CD14-positive monocyte (primary cell): ENCODE measurements at places on chromosomes 2 and 18.

DNA sequence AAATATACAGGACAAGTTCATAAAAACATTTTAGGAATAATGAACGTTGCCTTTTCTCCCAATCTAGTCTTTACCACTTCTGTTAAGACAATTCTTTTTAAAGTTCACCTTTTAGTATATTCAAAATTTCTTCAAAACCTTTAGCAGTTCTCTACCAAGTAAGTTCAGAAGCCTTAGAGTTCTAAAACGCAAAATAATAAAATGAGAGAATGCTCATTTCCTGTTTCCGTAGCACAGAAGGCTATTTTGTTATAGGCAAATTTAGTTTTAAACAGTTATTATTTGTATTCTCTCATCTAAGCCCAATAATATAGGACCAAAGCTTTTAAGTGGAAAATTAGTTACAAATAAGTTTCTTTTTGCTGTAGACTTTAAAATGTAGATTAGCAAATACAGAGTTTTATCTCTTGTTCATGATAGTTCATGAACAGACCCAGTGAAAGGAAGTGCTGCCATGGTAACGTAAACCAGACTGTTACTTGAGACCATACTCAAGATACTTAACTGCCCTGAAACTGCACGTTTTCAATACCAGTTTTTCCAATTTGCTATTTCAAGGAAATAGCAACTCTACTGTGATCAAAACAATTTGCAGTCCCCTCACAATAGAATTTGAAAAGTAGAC lies 173.1 kb upstream of the STON1 start:
- DNase-seq, result no peak

DNA sequence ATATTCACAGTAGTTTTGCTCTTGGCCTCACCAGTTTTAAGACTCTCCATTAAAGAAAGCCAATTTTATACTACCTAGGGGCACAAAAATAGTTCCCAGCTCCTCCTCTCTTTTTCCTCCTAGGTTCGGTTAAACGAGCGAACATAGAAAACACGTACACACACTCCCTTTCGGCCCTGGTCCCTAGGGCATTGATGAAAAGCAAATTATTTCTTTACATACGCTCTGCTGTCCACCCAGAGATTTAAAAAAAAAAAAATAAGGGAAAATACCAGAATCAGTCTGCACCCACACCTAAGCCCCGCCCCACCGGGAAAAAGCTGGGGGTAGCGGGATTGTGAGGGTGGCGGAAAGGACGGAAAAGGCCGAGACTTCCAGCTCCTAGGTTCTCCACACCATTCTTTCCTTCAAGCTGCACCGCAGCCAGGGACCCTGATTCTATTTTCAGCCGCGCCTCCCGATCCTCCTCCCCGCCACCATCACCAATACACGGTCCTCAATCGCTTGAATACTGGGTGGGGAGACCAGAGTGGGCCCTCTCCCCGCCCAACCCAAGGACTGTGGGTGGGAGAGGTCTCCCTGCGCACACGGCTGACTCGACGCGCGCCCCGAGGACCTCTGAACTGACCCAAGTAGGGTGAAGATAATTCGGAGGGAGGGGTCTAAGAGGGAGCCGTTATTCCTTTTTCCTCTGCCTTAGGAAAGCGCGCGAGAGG lies 769 bp downstream of the ATF2 start:
- no peak for DNase-seq

DNA sequence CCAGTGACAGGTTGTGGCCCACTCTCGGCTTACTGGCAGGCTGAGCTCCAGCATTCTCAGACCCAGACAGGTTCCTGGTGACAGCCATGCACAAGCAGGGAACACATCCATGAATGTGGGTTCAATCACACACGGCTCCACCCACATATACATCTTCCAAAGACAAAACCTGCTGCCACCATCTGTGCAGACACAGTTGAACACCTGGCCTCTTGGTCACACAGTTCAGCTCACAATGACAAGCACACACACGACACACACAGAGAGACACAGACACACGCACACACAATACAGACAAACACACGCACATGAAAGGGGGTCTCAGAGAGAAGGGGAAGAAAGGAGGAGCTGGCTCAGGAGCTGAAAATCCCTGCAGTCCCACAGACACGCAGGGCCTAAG lies 32.1 kb upstream of the PTMA start:
- no peak for DNase-seq

DNA sequence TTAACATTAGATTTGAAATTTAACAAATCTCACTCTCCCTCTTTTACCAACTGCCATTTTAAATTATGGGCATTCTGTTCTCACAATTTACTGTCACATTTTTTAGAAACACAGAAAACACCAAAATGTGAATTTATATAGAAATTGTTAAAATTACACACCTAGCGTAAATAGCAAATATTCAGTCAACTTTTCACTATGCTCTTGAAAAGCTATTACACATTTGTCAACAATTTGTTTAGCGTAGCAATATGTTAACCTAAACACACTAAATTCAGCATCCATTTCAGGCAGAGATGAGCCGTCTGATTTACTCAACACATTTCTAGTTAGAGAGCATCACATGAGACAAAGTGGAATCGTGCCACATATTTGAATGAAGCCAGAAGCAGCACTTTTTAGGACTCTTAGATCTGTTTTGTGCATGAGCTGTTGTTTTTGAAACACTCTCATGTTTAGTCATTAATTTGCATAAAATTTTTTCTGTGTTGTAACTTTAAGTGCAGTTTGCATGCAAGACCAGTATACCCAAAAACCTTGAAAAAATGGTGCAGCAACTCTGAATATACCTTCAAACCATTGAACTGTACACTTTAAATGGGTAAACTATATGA lies 8.2 kb downstream of the TTC32 start:
- no peak for DNase-seq

DNA sequence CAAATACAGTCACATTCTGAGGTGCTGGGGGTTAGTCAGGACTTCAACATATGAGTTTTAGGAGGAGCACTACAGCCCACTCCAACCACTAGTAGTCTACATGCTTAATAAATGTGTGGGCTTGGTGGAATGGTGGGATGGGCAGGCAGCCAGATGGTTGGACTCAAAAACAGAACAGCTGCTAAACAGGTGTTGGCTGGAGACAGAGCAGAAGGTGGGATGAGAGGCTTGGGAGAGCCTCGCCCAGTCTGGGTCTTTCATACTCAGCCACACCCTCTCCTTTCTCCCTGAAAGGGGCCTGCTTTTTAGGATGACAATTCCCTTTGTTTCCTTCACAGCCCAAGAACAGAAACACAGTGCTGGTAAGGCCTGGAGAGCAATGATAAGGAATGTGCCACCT lies 143.9 kb upstream of the KLHL29 start:
- DNase-seq, result no peak

- DNase-seq, result no peak
Observed at GRCh38 chr2:144681389-144681788, 161.5 kb upstream of the ZEB2 start.

DNA sequence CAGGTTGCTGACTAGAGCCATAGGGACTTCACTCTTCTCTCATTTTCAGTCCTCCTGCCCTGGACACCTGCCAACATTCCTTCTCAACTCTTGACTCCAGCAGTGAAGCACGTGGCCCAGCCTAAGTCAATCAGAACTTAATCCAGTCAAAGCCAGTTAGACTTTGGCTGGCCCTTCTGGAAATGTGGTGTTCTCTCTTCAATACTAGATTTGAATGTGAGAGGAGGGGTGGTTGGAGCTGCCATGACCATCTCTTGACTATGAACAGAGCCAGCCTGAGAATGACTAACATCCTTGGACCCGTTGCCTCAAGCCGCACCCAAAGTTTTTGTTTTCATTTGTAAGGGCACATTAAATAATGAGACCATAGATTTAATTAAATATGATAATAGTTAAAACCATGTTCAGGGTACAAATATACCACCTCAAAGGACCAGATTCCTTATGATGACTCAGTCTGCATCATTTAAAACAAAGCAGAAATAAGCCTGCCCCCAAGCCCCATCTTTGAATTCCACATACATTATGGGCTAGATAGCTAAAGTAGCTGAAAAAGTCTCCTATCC lies 49.7 kb upstream of the RASGRP3 start:
- DNase-seq, result no peak

- no peak for DNase-seq
Observed at GRCh38 chr2:120832296-120833070, 96.8 kb downstream of the GLI2 start.

- no peak for DNase-seq
Observed at GRCh38 chr2:171482877-171483276, 39.4 kb upstream of the CYBRD1 start.
